Hepatocyte (in vitro differentiated cells): ENCODE measurements at places on chromosomes 2 and 18. TPM values are rescaled to one million over a fixed set of nuclear protein-coding genes. Genes with fewer than 3 reads are reported as not detected.

KIAA2012 gene
- total RNA-seq, result 0.27 TPM in 1 of 2 replicates, not detected in the other

REEP1 gene
- total RNA-seq, result 24.2 and 26.5 TPM in 2 replicates

C1GALT1C1L gene
- total RNA-seq, result 0.30 TPM in 1 of 2 replicates, not detected in the other

SLC16A14 gene
- 1.8 and 2.1 TPM in 2 replicates for total RNA-seq

GPBAR1 gene
- 6.1 and 10.9 TPM in 2 replicates for total RNA-seq

MC5R gene
- not detected in 2 replicates for total RNA-seq

UPP2 gene
- 0.52 and 0.70 TPM in 2 replicates for total RNA-seq

AQP12B gene
- total RNA-seq, result 0.04 TPM in 1 of 2 replicates, not detected in the other

TMEM247 gene
- not detected in 2 replicates for total RNA-seq

ARHGAP28 gene
- total RNA-seq, result 60.7 and 71.3 TPM in 2 replicates

HADHA gene
- total RNA-seq, result 149 and 155 TPM in 2 replicates

GREB1 gene
- total RNA-seq, result 4.0 and 5.7 TPM in 2 replicates

COL3A1 gene
- total RNA-seq, result 5,479 and 8,329 TPM in 2 replicates

C1D gene
- 52.1 and 55.6 TPM in 2 replicates for total RNA-seq

PLGLB1 gene
- 4.4 and 6.6 TPM in 2 replicates for total RNA-seq

TRPM8 gene
- 0.33 and 0.84 TPM in 2 replicates for total RNA-seq

PLEK gene
- 0.08 and 0.93 TPM in 2 replicates for total RNA-seq

NDUFS1 gene
- total RNA-seq, result 92.7 and 121 TPM in 2 replicates

CFC1B gene
- total RNA-seq, result not detected in 2 replicates

SRD5A2 gene
- total RNA-seq, result 0.40 and 0.52 TPM in 2 replicates

MLPH gene
- total RNA-seq, result 10.0 and 12.3 TPM in 2 replicates

COL4A3 gene
- 0.50 and 0.72 TPM in 2 replicates for total RNA-seq

HOXD12 gene
- 17.9 and 29.0 TPM in 2 replicates for total RNA-seq

HOXD3 gene
- total RNA-seq, result 0.13 and 0.20 TPM in 2 replicates
